ENCODE measurements at places on chromosomes 1 and 21.

GRCh38 chr1:201123866-201124265 lies 3.1 kb downstream of the ASCL5 start:
- DNase-seq, result peak; percentile 11

DNA sequence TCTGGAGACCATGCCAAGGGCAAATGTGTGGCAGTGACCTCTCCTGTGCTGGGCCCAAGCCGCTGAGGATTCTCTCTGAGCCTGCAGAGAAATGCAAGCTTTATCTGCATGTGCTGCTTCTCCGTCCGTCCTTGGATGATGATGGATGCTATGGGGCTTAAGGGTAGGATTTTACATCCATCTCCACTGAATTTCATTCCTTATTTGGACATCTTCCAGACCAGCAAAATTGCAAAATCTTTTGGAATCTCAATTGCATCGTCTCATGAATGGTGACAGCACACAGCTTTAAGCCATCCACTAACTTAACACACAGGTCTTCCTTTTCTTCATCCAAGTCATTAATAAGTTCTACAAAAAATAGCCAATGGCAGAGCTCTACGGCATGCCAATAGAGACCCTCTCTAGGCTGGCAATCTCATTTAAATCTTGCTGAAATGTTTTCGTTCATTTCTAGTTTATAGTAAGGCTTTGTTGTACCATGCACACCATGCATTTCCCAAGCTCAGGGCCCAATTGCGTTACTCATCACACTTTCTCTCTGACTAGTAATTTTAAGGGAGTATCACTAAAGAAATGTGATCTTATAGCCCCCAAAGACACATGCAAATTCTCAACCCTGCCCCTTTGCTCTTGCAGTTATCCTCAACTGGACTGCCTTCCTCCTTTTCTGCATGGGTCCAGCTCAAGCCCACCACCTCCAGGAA lies 11.1 kb downstream of the BATF3 start:
- no peak for DNase-seq

GRCh38 chr1:41073971-41074370 lies 52.4 kb upstream of the SLFNL1 start:
- DNase-seq, result peak; percentile 77

DNA sequence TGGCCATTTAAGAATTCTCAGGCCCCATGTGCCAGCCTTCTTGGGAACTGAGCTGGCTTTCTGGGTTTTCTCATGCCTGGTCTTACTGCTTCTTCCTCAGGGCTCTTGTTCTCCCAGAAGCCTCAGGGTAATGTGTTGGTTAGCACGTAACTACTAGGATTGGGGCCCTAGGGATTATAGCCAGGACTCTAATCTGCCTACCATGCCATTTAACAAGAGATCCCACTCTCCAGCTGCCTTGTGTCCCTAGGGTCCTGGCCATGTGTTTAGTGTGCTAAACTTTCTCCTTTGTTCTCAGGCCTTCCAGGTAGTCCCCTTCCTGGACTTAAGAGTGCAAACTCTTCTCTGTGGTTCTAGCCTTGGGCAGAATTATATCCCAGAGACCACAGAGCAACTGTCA lies 2.2 kb upstream of the SH3BGRL3 start:
- no peak for DNase-seq

DNA sequence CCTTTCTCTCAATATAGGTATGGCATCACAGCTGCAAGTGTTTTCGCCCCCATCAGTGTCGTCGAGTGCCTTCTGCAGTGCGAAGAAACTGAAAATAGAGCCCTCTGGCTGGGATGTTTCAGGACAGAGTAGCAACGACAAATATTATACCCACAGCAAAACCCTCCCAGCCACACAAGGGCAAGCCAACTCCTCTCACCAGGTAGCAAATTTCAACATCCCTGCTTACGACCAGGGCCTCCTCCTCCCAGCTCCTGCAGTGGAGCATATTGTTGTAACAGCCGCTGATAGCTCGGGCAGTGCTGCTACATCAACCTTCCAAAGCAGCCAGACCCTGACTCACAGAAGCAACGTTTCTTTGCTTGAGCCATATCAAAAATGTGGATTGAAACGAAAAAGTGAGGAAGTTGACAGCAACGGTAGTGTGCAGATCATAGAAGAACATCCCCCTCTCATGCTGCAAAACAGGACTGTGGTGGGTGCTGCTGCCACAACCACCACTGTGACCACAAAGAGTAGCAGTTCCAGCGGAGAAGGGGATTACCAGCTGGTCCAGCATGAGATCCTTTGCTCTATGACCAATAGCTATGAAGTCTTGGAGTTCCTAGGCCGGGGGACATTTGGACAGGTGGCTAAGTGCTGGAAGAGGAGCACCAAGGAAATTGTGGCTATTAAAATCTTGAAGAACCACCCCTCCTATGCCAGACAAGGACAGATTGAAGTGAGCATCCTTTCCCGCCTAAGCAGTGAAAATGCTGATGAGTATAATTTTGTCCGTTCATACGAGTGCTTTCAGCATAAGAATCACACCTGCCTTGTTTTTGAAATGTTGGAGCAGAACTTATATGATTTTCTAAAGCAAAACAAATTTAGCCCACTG lies 11.5 kb downstream of the HIPK1 start:
- no peak for DNase-seq

DNA sequence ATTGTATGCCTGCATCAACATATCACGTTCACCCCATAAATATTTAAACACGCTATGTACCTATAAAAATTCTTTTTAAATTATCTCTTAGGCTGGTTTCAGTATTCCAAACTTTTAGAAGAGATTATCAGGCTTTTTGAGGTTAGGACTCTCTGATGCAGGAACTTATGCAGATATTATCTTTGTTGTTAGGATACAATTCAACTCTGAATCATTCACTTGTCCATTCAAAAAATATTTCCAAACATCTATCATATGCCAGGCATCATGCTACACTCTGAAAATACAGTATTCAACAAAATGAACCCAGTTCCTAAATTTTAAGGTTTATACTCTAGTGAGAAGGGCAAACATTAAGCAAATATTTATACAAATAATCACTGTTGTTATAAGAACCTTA lies 40.5 kb downstream of the ASH1L start:
- no peak for DNase-seq

GRCh38 chr1:244969355-244970235 lies 105.3 kb upstream of the HNRNPU start:
- peak; percentile 88 for DNase-seq

- DNase-seq, result no peak
Observed at GRCh38 chr21:42520628-42521253, 7.1 kb downstream of the SLC37A1 start.

DNA sequence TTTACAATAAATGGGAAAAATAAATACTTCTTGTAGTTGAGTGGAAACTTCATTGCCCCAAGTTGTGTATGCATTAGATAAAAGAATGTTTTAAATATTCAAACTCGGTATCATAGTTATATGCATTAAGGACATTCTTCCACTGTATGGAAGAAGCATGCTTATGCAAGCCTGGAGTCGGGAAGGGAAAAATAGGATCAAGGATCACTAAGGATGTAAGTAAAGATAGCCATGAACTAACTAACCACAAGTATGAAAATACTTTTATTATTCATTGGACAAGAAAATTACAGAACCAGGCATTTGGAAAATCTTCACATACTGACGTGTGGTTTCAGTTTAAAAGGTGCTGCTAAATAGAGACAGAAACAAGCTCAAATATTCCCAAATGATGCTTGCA lies 26.9 kb upstream of the DPYD start:
- DNase-seq, result no peak

DNA sequence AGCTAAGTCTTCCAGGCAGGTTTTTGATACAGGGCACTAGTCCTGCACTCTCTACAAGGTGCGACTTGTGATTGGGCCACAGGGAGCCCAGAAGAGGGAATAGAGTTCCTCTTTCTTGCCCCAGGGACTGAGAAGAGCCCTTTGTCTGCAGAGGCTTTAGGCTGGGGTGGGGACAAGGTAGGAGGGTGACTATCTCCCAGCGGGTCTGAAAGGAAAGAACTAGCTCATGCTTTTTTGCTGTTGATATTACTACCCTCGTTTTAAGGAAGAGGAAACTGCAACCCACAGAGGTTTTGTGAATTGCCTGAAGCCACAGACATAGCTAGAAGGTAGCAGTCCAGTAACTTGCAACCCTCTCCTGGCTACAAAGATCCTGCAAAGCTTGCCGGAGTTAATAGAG lies 615.2 kb downstream of the MATN1 start:
- DNase-seq, result no peak

GRCh38 chr1:119266386-119266785 lies 102.2 kb upstream of the HAO2 start:
- DNase-seq, result no peak

- DNase-seq, result no peak
Observed at GRCh38 chr21:14452031-14452726, 69.2 kb upstream of the HSPA13 start.

DNA sequence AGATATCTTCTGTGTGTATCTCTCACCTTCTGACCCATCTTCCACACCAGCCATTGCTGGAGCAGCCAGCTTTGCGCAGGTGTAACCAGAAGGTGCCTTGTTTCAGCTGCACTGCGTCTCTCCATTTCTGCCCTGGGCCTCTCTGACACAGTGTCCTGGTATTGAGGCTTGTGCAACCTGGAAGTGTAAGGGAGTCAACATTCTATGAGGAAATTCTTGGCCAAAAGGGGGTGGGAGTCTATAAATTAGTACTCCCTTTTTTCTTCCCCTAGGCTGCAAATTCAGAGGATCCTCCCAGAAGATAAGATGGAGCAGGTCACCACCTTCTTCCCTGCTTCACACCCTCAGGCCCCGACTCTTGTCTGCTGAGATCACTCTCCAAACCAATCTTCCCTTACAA lies 109.1 kb downstream of the MRPS6 start:
- DNase-seq, result no peak

DNA sequence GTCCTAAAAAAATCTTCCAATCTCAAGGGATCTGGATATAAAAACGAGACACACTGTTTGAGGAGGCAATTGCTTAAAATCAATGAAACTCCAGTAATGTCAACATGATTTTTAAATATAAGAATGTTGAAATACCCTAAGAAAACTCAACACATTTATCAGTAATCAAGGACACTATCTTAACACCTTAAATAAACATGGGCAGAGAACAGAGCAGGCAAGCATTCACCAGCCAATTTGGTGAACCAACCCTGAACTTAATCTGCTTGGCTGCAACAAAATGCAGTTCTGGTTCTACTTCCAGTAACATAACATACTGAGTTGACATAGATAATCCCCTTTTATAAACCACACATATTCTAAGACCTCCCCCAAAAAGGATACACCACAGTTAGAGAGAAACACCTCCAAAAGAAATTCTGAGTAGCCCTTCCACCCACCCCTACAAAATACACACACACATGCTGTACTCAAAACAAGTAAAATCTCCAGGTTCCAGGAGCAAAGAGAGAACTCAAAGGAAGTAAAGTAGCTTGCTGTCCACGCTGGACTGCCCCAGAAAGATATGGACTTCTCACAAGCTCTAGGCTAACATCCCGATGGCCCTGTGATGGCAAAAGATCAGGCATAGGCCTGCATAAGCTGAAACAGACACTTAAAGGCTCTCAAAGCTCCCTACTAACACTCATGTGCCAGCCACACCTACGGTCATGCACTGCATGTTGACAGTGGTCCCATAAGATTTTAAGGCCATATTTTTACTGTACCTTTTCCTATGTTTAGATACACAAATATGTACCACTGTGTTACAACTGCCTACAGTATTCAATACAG lies 30.5 kb downstream of the TP53BP2 start:
- DNase-seq, result no peak

GRCh38 chr1:2294725-2295078 lies 66.6 kb downstream of the SKI start:
- no peak for DNase-seq

- DNase-seq, result peak; percentile 51
Observed at GRCh38 chr1:44515416-44515815, 110.4 kb downstream of the RNF220 start.

DNA sequence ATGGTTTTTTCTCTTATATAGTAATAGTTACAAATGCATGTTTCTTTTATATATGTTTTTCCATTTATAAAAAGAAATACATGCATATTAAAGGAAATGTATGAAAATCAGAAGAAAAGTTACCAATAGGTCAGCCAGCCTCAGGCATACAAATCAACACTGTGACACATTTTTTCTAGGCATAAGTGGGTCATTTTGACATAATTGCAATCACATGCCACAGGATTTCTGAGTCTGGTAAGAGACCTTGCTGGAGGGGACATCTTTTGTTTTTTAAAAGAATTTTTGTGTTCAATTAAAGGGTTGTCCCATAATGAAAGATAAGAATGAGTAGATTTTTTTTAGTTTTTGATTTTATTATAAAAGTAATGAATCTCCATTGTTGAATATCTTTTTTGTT lies 473.1 kb downstream of the PCP4 start:
- no peak for DNase-seq

- DNase-seq, result no peak
Observed at GRCh38 chr1:165876121-165876520, 48.7 kb downstream of the UCK2 start.

DNA sequence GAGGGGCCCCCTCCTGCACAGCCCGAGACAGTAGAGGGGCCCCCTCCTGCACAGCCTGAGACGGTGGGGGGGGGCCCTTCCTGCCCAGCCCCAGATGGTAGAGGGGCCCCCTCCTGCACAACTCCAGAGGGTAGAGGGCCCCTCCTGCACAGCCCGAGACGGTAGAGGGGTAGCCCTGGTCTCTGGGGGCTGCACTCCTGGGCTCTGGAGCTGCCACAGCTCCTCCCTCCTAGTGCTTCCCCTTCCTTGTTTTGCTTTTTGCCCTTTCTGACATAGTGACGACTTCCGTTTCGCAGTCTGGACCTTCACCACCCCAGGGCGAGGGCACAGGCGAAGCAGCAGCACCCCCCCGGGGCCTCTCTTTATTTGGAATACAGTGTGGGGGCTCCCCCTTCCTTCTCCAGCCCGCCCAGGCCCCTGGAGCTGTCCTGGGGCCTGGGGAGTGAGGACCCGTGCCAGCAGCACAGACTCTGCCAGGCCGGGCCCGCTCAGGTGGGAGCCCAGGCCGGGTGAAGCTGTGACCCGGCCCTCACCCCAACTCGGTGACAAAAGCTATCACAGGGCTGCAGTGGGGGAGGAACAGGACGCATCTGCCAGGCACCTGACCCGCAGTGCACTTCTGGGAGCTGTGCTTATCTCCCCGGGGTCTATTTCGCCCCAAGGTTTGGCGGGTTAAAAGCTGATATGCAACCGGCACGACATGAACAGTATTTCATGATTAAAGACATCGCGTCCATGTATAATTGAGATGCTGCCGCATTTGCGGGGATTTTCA lies 1.1 kb upstream of the PRXL2B start:
- peak; percentile 59 for DNase-seq

GRCh38 chr1:4636644-4637380 lies 17.6 kb upstream of the AJAP1 start:
- DNase-seq, result no peak

GRCh38 chr1:16187748-16188401 lies 24.6 kb downstream of the ARHGEF19 start:
- peak; percentile 86 for DNase-seq

- DNase-seq, result peak; percentile 82
Observed at GRCh38 chr1:109895720-109896504, 14.7 kb upstream of the CSF1 start.

GRCh38 chr21:31337996-31338907 lies 5.8 kb downstream of the TIAM1 start:
- DNase-seq, result no peak

- DNase-seq, result no peak
Observed at GRCh38 chr21:42109473-42109872, 38.4 kb downstream of the UMODL1 start.

- no peak for DNase-seq
Observed at GRCh38 chr1:116716391-116716790, 37.8 kb upstream of the CD2 start.

All from kidney tubule cell (primary cell).